Mesendoderm (in vitro differentiated cells): ENCODE measurements at places on chromosomes 1 and 21.

DNA sequence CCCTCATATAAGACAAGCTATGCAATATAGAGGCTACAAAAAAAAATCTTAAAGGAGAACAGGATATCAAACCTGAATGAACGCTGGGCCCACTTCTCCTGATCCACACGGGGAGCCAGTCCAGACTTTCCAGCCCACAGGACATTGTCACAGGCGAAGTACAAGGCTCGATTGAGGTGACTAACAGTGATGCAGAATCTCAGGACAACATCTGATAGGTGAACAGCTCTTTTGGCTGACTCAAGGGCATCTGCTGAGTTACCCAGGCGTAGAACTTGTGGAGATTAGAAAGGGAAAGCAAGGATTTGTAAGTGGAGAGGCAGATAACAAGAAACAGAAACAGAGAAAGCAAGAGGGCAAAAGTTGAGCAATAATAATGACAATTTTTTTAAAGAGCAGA, 1.8 kb downstream of the PEX11B start:
- no peak for DNase-seq

- peak; percentile 74 for DNase-seq
Measured at GRCh38 chr1:37391211-37392011, 83.0 kb upstream of the ZC3H12A start.

GRCh38 chr1:234168061-234168724, 205.1 kb upstream of the COA6 start:
- DNase-seq = no peak

- DNase-seq = no peak
Measured at GRCh38 chr1:26388791-26389445, 16.4 kb upstream of the ZNF683 start.

DNA sequence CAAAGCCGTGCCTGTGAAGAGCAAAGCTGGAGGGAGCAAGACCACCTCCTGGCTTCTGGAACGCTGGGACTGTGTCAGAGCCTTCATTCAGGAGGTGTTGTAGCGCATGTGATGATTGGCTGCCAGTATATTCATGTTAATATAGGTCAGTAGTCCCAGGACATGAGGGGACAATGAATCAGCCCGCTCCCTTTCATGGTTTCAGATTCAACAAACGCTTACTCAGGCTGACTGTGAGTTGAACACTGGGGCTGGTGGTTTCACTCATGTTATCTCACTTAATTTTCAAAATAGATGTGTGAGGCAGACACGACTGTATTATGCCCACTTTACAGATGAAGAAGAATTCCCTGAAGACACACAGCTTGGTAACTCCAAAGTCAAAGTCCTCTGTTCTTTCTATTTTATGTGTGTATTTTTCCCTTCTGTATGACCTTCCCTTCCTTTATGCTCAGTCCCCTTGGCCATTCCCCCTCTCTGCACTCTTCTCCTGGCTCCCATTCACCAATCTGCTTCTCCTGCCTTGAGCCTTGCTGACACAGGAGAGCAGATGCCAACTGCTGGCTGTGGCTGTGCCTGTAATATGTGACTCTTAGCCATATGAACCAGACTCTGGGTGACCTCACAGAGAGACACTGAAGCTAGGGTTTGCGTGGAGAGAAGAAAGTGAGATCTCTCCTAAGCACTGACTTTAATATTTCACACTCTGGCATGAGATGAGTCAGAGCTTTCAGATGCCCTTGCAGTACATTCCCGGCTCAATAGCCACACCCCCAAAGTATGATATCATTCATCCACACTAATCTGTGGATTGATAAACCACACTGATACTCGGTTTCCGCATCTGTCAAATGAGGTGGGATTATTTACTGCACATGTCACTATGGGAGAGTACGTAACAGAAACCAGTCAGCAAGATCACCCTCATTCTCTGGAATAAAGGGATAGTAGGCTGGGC, 31.4 kb upstream of the KIRREL1 start:
- peak; percentile 19 for DNase-seq

DNA sequence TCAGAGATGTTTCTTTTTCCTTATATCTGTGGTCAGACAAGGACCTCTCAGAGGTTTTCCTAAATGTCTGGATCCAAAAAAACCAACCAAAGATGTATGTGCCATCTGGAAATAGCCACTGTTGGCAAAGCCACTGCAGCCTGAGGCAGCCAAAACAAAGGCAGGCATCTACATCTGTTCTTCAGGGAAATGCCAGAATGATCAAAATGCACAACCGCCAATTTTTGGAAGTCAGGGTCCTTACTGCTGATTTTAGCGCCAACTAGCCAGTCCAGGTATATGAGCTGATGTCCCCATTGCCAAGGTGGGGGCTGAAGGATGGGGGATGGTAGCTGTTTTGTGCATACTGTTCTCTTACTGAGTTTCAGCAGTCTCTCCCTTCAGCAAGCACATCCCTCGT, 45.9 kb downstream of the SYT14 start:
- no peak for DNase-seq

GRCh38 chr21:15841856-15842564, 112.2 kb downstream of the USP25 start:
- DNase-seq = no peak

DNA sequence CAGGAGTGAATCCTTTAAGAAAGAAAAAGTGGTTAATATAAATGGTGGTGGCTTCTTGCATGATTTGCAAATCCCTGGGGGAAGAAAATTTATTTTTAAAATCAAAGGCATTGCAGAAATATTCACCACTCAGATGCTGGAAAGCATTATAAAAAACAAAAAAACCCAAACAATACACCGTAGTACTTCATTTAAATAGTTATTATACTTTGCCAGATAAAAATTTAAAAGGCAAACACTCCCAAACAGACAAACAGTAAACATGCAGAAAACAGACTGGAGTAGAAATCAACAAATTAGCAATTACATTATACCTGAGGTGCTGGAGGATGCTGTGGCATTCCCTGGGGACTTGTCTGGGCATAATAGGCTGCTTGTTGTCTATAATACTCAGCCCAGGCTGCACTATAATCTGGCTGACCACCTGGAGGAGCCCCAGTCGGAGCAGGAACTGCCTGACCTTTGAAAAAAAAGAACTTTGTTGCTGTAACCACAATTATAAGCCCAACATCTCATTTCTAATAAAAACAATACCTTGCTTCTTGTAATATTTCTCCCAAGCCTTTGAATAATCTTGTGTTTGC, 29.9 kb downstream of the FUBP1 start:
- peak; percentile 30 for DNase-seq

GRCh38 chr1:147781056-147781471, 20.7 kb upstream of the GJA5 start:
- peak; percentile 64 for DNase-seq

DNA sequence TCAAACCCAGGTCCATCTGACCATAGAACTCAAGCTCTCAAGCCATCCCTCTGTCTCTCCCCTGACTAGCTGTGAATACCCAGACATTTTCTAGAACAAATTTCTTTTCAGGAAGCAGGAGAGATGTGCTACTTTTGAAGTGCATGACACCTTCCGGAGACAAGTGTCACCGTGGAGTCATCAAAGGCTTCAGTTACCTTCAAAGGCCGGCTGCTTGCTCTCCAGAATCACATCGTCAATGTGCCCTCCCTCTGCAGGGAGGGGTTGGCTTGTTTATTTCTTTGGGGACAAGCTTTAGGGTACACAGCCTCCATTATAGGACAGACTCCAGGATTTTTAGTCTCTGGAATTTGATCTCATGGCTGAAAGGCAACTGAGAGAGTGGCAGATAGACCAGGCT, 37.7 kb upstream of the IGSF21 start:
- DNase-seq = no peak

- DNase-seq = peak; percentile 21
Measured at GRCh38 chr1:151811181-151811580, 6.0 kb upstream of the LINGO4 start.

DNA sequence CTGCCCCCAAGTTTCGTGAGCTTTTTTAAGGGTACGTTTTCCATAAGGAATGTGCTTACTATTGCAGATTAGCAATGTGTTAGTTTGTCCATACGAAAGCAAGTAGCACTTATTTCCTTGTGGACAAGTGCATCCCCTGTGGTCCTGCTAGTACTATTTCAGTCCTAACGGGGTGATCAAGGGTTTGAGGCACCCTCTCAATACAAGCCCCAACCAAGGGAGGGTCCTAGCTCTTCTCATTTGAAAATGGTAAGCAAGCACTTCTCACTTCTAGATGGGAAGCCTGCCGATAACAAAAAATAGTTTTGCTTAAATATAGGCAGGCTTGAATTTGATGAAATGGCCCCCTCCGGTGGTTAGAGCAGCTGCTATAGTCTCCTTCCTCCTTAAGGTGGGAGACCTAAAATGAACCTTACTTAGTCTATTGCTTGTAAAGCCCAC, 64.0 kb upstream of the HMCN1 start:
- peak; percentile 68 for DNase-seq

- DNase-seq = no peak
Measured at GRCh38 chr1:38559446-38560165, 300.0 kb downstream of the RRAGC start.

- no peak for DNase-seq
Measured at GRCh38 chr1:84110629-84111028, 33.4 kb upstream of the PRKACB start.

GRCh38 chr1:217392441-217392840, 238.4 kb downstream of the GPATCH2 start:
- no peak for DNase-seq

GRCh38 chr21:24223624-24224023, 1383.7 kb downstream of the MRPL39 start:
- no peak for DNase-seq

GRCh38 chr21:43352568-43353281, 74.2 kb downstream of the SIK1 start:
- DNase-seq = peak; percentile 68

DNA sequence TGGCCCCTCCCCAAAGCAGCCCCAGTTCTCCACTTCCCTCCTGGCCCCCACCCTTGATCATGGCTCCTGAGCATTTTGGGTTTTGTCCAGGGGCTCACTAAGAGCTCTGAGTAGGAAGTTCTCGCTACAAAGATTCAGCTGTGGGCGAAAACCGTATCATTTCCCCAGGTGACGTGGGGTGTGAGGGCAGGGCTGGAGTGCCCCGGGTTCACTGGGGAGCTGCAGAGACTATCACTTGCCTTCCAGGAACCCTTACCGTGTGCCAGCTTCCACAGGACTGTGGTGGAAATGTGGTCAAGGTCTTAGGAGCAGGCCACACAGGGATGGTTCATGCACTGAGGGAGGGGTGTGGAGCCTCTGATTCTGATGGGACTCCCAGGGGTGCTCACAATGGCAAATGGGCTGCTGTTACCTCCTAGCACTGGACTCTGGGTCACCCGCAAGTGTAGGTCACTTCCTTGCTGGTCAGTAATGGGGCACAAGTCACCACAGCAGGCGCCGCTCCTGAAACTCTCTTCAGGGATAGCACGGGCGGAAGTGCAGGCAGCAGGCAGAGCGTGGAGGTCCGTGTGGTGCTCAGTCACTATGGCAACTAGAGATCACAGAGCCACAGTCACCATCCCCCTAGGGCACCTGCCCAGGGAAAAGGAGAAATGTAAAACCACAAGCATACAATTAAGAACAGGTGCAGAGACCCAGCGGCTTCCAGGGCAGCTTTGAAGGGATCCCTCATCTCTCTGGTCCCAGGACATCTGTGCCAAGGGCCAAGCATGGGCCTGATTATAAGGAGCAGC, 35.4 kb downstream of the RSPH1 start:
- DNase-seq = peak; percentile 78

GRCh38 chr1:191886977-191887376, 271.3 kb upstream of the RGS18 start:
- DNase-seq = no peak

- peak; percentile 92 for DNase-seq
Measured at GRCh38 chr1:999725-1000356, at the start of gene HES4. Gene HES4, minus strand, starts transcription at chr1:1000097. Its CDS starts 124 bp downstream, at chr1:999973.

DNA sequence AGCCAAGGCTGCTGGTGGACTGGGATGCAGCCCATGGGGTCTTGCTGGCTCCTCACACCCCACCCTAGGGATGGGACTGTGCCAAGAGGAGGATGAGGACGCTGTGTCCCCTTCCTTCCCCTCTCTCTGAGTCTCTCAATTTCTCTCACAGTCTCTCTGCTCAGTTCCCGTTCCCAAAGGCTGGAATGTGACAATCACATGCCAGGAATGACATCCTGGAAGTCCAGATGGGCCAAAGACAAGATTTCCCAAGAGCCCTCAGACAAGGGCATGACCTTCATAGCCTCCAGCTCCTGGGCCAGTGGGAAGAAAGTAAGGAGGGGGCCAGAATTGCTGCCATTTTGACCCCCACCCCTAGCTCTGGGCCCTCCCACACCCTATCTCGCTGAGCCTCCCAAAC, 7.6 kb upstream of the CDCP2 start:
- DNase-seq = peak; percentile 32

DNA sequence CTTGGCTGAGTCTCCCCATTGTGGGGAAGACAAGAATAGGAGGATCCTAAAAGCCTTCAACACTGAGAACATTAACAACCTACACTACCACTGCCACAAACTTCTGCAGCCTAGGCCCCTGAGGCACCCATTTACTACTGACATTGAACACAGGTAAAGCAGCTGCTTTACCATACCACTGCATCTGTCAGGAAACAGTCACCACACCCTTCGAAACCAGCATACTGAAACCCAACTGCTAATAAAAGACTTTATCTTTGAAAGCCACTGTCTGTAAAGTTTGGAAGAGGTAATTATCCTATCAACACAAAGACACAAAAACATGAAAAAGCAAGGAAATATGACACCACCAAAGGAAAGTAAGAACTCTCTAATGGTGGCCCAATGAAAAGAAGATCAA, 7.4 kb downstream of the IFNAR1 start:
- DNase-seq = no peak

DNA sequence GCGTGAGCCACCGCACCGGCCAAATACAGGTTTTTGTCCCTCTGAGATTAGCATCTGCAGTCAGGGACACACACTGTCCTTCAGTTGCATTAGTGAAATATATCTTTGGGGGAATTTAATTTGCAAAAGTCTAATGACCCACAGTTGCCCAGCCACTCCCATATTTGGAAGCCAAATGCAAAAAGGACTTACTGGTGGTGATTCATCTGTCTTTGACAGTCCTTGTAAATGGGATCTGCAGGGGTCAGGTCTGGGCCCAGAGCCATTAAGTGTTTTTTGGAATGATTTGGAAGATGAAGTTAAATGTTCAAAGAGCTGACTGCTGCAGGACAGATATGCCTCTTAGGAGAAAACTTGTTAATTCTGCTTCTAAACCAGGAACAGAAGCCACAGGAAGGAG, 44.6 kb upstream of the DNASE2B start:
- no peak for DNase-seq

- DNase-seq = no peak
Measured at GRCh38 chr1:87045761-87046304, 131.4 kb downstream of the HS2ST1 start.
